ENCODE measurements at places on chromosomes 3 and 15. TPM values are rescaled to one million over a fixed set of nuclear protein-coding genes. Genes with fewer than 3 reads are reported as not detected.

The SUSD5 gene
- polyA plus RNA-seq: 0.97 TPM

The FOXB1 gene
- not detected for polyA plus RNA-seq

The RASGRP1 gene
- 0.03 TPM for polyA plus RNA-seq

The NMNAT3 gene
- not detected for polyA plus RNA-seq

The UTS2B gene
- polyA plus RNA-seq: 0.23 TPM

The RABL3 gene
- 3.5 TPM for polyA plus RNA-seq

The STAC gene
- polyA plus RNA-seq: 25.0 TPM

The TMEM41A gene
- 12.0 TPM for polyA plus RNA-seq

The CCR9 gene
- not detected for polyA plus RNA-seq

All from SK-N-SH (cell line).